ENCODE measurements at places on chromosomes 6 and 20.

DNA sequence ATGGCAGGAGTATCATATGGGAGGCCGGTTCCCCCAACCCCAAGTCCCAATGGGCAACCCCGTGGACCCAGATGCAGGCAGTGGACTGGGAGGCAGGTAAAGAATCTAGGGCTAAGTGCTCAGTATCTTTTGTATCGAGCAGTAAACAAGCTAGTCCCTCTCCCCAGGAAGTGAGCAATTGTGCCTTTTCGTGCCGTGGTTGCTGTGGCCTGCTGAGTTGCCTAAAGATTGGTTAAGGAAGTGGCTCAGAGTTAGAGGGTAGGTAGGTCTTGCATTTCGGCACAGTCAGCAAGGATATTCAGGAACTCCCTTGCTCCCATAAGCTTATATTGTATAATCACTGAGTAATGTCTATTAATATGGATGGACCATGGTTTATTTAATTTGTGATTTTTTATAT is 1.3 kb upstream of the DNAH8 start:
- DNase-seq, result no peak

- DNase-seq, result no peak
Measured at GRCh38 chr6:116094041-116094440, 6.6 kb upstream of the NT5DC1 start.

DNA sequence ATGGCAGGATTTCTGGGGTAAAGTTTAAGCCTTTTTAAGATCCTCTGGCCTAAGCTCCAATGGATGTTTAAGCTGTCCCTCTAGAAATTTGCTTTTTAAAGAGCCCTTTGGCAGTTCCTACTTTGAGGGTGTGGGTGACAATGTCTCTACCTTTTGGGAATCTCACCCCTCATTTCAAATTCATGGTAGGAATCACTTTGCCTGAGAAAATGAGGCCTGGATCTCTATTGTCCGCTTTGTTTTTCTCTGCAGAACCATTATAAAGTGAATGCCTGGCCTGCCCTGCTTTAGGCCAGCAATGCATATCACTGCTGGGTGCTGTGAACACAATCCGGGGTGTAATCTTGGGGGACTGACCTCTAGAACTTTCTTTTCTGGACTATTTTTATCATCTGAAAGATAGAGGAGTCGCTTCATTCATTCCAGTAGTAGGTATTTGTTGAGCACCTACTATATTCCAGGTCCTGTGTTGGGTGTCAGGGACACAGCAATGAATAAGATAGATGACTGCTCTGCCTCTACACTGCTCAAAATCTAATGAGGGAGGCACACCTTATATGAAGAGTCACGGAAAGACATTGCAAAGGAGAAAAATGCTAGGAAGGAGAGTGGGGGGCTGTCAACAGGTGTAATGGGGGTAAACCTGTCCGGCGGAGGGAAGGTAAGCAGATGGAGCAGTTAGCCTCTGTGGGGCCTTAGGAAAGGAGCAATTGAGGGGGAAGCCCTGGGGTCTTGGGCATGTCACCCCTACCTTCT is 8.6 kb upstream of the COMMD7 start:
- no peak for DNase-seq

- no peak for DNase-seq
Measured at GRCh38 chr6:35178012-35178411, 35.7 kb upstream of the SCUBE3 start.

DNA sequence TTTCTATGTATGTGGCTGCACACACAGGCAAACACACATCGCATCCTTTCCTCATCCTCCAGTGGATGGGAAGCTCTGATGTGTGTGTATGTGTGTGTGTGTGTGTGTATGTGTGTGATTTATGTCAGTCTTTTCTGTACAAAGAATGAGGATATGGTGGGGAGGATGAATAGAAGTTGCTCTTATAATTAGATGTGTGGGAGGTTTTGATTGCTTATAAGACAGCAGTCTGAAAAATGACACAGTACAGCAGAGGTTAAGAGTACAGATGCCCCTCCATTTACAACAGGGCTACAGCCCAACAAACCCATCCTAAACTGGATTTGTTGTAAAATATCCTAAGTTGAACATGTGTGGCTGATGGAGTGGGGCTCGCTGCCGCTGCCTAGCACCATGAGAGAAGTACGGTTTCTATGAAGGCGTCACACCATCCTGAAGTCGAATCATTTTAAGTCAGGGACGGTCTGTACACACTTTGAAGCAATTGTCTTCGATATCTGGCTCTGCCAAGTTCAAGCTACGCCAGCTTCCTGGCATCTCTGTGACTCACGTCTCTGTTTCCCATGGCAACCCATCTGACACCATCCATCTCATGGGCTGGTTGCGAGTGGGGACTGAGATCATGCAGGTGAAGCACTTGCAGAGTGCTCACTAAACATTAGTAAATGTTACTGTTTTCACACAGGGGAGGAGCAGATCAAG is 252.6 kb downstream of the MYLK4 start:
- no peak for DNase-seq

DNA sequence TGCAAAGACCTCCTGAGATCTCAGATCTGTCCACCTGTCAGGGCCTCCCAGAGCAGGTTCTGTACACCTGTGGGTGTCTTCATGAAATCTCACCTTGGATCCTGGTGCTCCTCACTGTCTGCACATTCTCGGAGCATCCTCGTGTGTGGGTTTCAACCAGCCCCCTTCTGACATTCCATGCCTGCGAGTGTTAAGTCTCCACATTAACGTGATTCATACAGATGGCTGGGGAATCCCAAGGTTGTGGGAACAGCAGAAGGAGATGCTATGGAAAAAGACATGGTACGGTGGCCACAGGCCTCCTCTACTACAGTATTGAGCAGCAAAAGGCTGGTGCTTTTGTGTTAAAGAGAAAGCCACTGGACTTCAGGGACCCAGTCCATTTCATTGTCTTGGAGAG is 556.5 kb downstream of the DHX35 start:
- no peak for DNase-seq

GRCh38 chr6:23456396-23456795 is 669.6 kb upstream of the NRSN1 start:
- no peak for DNase-seq

GRCh38 chr6:121540210-121540609 is 104.8 kb downstream of the GJA1 start:
- no peak for DNase-seq

- no peak for DNase-seq
Measured at GRCh38 chr6:36333931-36334725, 2.6 kb downstream of the BNIP5 start.

GRCh38 chr6:89268776-89269175 is 46.3 kb downstream of the GABRR2 start:
- no peak for DNase-seq

DNA sequence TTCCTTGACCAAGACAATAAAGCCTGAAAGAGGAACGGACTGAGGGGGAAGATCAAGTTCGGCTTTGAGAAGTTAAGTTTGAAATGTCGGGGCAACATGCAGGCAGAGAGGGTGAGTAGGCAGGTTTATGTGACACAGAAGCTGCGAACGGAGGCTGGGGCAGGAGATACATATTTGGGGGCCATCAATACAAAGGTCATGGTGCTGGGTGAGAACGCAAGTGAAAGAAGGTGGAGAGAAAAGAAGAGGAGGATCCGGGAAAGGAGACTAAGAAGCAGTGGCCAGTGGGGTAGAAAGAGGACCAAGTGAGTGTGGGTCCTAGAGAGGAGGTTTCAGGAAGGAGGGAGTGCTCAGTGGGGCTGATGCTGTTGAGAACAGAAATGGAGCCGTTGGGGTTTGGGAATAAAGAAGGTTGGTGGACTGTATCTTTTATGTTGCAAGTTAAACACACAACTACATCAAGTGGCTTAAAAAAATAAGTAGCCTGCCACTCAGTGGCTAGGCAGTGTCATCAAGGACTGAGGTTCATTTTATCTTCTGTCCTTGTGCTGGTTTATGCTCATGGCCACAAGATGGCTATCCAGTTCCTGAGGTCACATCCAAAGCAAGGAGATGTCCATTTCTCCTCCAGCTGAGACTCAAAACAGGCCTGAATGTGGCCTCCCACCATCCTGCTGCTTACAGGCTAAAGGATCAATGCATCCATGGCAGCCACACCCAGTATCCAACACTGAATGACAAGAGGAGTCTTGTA is 1.7 kb upstream of the BLCAP start:
- DNase-seq, result peak; percentile 21

GRCh38 chr20:37416100-37416847 is 70.3 kb downstream of the SRC start:
- no peak for DNase-seq

- no peak for DNase-seq
Measured at GRCh38 chr20:58751979-58752378, 59.4 kb downstream of the NPEPL1 start.

DNA sequence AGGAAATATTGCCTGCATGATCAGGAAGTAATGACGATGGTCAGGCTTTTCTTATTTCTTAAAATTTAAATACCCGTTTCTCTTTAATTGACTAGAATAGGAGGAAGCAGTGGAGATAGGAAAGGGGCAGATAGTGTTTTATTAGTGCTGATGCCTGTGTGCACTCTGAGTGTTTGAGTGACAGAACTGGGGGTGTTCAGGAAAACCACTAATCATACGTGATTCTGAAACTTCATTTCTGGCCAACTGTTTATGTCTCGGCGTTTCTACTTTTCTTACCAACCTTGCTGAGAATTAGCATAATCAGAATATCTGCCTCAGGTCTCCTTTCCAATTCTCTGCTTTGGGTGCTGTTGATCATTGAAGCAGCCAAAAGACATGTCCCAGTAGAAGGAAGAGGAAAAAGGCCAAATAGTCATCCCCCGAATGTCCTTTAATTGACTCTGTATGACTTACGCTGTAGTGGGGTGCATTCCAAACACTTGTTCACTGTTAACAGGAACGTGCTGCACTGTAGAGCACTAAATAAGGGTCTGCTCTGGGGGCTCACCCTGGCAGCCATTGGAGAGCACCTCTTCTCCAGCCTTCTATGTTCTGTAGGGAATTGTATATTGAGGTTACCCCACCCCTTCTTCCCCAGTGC is 152.9 kb downstream of the JARID2 start:
- no peak for DNase-seq

DNA sequence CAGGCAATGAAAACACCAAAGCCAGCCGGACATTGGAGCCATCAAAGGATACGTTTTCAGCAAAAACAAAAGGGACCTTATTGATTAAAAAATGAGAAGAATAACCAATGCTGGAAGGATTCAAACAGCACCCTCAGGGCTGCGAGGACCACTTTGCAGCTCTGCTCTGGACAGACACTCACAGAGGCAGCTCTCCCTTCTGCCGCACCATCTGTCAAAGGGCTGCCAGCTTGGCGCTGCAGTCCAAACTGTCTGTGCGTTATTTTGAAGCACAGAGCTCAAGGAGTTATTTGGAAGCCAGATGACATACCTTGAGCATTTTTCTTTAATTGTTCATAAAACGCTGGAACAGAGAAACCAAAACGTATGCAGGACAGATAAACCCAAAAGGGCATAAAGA is 85.2 kb downstream of the KIF16B start:
- DNase-seq, result no peak

DNA sequence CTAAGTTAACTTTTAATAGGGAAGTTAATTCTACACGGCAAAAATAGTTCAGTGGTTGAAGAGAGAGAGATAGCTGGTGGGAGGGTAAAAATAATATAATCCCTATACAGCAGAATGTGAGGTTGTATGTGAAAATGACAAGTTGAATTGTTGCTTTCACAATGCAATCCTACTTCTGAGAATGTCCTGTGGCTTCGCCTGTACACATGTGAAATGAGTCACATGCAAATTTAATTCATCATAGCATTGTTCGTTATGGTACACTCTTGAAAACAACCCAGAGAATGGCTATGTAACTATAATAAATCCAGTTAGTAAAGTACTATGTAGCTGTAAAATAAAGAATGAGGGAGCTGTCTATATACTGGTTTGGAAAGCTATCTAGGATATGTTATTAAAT is 46.0 kb upstream of the HINT3 start:
- DNase-seq, result no peak

DNA sequence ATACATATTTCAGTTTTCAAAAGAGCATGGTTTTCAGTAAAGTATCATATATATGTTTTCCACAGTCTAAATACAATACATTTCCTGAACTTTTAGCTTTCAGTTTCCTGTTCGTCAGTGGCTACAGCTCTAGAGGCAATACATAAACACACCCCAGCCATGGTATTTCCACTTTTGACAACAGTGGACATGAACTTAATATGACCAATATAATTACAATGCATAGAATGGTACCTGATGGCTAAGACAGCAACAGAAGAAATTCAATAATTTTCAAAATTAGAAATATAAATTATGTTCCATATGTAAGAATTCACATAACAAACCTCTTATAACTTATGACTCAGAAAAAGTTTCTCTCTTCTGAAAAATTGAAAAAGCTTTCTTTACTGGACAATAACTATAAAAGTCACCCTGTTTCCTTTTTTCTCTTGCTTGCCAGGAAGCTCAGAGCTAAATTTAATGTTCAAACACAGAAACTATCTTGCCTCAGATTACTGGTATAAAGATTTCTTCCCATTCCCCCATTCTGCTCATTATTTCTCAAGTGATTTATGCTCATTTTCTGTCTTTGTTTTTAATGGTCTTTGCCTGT is 19.2 kb downstream of the FKBP5 start:
- DNase-seq, result no peak

DNA sequence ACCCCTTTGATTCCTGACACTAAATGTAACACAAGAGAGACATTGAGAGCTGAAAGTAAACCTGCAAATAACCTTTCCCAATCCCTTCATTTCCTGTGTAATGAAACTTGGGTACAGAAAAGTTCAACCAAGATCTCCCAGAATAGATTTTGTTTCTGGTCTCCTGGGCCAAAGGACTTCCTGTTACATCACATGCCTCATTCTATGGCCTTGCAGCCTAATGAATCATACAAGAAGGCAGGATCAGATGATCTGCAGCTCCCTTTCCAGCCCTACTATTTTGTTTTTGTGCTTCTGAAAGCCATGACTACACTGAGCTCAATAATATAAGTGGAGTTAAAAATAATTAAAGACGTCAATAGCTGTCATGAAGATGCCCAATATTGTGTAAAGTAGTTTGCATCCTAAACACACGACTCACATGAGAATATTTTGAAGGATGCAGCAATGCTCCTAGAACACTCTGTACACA is 73.4 kb upstream of the NOX3 start:
- no peak for DNase-seq

DNA sequence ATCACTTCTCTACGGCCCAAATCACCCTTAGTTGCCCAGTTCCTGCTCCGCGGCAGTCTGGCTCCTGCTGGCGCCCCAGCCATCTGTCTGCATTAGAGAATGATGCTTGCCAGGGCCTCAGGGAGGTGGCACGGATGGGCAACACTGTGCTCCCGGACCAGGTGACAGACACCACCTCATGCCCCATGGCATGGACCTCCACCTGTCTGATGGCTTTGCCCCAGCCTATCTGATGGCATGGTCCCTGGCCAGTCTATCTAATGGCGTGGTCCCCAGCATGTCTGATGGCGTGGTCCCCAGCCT is 18.8 kb upstream of the MRGBP start:
- DNase-seq, result no peak

DNA sequence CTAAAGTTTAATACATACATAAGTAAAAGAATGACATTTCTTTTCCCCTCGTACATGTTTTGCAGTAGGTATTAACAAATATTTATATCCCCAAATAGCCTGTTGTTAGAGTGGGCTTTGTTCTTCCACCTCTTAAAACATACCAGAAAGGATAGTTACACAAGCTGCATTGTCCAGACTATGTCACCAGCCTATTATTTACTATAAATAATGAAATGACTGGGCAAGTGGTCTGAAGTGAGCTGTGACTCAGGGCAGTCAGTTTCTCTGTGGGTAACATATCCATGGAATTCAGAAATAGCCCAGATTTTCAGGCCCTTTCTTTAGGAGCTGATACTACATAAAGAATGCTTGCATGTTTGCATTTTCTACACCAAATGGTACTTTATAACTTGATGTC is 60.1 kb downstream of the FUT9 start:
- DNase-seq, result no peak
